ENCODE measurements at places on chromosomes 2 and 18.
A peak's percentile ranks its signal among the peaks of the same experiment; 100 is the strongest.

GRCh38 chr2:11389551-11390398, 45.3 kb upstream of the ROCK2 start:
- DNase-seq = no peak

GRCh38 chr18:79855147-79855933, 57.6 kb downstream of the KCNG2 start:
- DNase-seq = no peak

DNA sequence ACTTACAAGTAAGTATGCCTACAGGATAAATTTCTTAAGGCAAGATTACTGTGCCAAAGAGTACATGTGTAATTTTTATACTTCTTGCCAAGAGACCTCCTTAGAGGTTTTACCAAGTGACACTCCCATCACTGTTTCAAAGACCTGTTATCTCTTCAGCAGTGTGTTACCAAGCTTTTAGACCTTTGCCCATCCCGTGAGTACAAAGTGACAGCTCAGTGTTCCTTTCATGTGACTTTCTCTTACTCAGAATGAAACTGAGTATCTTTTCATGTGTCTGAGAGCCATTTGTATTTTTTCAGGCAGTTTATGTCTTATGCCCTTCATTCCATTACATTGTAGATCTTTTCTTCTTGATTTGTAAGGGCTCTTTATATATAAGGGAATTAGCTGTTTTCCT, 287.5 kb upstream of the SALL3 start:
- no peak for DNase-seq

DNA sequence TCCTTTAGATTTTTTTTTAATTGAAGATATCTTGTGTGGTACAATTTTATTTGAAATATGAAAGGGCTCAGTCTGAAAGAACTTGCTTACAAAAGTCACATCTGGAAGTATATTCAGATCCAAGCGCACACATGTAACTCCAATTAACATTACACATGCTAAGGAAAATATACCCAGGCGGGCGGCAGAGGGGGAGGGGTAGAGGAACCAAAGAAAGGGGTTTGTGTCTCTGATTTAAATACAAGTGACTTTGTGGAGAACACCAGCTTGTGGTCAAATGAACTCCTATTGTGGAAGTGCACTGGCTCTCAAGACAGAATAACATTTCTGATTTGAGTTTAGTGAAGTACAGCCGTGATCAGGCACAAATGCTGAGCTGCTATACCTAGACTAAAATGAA, 280.2 kb upstream of the SOX11 start:
- no peak for DNase-seq

GRCh38 chr2:110678457-110679336, 834 bp upstream of the BUB1 start:
- DNase-seq = no peak

GRCh38 chr18:76315722-76316230, 179.3 kb downstream of the ZNF516 start:
- DNase-seq = no peak

DNA sequence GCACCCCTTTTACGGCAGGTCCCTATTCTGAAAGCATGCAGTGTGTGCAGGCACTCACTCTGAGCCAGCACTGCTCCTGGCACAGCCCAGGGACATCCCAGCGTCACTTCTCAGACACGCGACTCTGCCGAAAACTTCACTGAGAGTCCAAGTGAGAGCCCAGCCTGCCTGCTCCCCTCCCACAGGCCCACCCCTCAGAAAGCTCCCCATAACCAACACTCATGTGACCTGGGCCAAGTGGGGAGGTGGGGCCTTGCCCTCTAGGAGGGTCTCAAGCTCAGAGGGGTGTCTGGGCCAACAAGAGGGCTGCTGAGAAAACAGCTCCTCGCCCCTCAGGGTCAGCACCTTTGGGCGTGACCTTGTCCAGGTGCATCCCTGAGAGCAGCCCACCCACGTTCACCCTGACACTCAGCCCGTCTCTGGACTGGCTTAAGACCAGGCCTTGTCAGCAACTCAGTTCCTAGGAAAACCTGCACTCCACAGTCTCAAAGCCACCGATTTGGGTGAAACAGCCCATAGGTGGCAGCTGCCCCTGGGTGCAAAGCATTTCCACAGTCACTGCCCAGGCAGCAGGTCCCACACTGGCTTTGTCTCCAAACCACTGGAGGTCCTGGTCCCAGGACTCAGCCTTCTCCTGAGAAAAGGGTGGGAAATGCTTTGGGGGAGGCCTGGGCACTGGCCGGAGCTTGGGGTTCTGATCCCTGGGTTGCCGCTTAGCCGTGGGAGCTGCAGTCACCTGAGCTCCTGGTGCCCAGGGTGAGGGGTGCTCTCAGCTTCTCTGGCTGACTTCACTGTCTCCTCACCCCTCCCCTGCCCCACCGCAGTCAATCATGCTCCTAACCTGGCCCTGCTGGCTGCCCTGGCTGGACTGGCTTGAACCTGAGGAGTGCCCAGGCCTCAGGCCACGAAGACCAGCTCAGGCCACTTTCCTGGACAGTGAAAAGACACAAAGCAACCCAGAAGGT, 209.6 kb downstream of the HDAC4 start:
- DNase-seq = no peak

GRCh38 chr2:98444436-98445176, at the start of gene INPP4A:
Gene INPP4A (plus strand): TSS chr2:98444858. CDS start chr2:98520049, 75,191 bp downstream.
- no peak for DNase-seq

- DNase-seq = no peak
Measured at GRCh38 chr18:61286867-61287266, 46.4 kb upstream of the CDH20 start.

DNA sequence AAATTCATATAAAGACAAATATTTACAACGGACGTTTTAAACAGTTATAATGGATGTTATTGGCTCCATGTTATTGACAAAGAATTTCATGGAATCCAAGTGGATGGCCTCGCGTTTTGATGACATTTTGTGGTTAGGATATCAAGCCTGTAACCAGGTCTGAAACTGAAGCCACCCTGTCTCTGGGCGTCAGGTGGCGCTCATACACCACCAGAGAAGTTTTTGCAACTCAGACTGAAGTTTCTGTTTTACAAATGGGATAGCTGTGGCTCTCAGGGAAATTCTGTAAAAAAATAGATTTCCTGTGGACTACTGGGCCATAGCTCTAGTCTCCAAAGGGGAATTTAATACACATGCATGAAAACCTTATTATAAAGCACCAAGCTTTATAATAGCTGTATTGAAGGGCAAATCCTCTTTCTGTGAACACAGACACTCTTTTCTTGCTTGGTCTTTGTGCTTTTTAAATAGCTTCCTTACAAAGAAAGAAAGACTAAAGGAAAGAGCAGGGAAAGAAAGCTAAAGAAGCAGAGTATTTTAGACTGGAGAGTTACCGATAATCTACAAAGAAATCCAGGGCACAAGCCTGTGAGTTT, 86.7 kb downstream of the C18orf54 start:
- DNase-seq = peak; percentile 45

GRCh38 chr2:165924946-165925345, 28.6 kb downstream of the TTC21B start:
- no peak for DNase-seq

- DNase-seq = no peak
Measured at GRCh38 chr2:16006537-16007166, 66.3 kb downstream of the MYCN start.

- DNase-seq = peak; percentile 33
Measured at GRCh38 chr2:213150315-213151097, 906 bp downstream of the IKZF2 start.

DNA sequence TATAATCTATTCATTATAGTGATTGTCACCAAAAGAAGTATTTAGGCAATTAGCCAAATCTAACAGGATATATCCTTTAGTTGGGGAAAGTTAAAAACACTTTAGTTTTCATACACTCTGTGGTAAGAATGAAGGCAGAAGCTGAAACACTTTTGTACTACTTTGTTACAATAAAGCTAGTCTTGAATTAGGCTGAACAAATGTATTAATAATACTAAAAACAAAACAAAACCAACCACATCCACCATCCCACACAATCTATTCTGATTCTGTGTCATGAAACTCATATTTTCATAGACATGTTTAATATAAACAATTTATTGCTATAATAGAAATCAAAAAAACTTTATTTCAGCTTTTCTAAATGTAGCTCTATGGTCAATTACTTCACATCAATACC, 508.8 kb downstream of the ZEB2 start:
- no peak for DNase-seq

DNA sequence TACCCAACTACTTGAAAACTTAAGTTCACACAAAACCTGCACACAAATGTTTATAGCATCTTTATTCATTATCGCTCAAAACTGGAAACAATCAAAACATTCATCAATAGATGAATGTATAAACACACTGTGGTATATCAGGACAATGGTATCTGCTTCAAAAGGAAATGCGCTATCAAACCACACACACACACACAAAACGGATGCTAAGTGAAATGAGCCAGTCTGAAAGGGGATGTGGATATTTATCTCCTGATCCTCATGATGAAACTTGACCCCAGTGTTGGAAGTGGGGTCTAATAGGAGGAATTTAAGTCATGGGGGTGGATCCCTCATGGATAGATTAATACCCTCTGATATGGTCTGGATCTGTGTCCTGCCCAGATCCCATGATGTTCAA, 22.0 kb downstream of the PDCL3 start:
- no peak for DNase-seq

GRCh38 chr2:25435421-25435820, 93.7 kb upstream of the DNMT3A start:
- no peak for DNase-seq

- DNase-seq = no peak
Measured at GRCh38 chr2:47429795-47430194, 26.8 kb downstream of the MSH2 start.

GRCh38 chr2:108829578-108830310, 43.2 kb downstream of the CCDC138 start:
- DNase-seq = no peak

- no peak for DNase-seq
Measured at GRCh38 chr2:101030866-101031554, 28.9 kb downstream of the RPL31 start.

GRCh38 chr2:232539298-232540231, at the start of gene CHRNG:
Gene CHRNG (plus strand): TSS chr2:232539692. CDS start chr2:232539748, 56 bp downstream.
- DNase-seq = no peak

DNA sequence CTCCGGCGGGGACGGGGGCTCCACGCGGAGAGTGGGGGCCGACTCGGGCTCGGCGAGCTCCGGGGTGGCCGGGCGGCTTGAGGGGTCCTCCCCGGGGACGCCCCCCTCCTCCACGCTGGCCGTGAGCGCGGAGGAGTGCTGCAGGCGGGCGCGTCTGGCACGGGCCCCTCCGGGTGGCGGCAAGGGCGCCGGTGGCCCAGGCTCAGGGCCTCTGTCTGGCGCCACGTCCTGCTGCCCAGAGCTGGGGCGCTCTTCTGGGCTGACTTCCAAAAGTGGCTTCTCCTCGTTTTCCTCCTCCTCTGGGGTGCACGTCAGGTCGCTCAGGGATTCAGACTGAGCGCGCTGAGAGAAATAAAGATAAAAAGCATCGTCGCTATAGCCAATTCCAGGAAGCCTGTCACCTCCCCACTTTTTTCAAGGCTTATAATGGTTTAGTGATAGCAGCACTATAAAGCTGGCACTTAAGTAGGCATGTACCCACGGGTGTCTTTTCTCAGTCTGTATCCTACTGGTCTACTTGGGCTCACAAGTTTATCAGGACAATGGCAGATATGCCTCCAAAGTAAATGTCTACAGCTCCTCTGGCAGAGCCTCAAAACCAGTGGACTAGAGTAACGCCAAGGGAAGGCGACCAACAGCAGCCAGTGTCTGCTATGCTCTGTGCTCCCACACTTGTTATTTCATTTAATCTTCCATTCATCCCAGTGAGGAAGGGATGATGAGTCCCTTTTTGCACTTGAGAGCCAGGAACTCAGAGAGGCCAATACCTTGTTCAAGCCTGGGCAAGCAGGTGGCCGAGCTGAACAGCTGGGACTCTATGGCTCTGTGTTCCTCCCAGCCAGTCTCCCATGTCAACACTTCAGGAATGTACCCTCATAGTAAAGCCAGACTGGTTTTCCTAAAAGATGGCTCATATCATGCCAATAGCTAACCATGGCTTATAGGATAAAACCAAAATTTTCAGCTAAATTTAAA, 92.6 kb upstream of the MGAT4A start:
- no peak for DNase-seq

DNA sequence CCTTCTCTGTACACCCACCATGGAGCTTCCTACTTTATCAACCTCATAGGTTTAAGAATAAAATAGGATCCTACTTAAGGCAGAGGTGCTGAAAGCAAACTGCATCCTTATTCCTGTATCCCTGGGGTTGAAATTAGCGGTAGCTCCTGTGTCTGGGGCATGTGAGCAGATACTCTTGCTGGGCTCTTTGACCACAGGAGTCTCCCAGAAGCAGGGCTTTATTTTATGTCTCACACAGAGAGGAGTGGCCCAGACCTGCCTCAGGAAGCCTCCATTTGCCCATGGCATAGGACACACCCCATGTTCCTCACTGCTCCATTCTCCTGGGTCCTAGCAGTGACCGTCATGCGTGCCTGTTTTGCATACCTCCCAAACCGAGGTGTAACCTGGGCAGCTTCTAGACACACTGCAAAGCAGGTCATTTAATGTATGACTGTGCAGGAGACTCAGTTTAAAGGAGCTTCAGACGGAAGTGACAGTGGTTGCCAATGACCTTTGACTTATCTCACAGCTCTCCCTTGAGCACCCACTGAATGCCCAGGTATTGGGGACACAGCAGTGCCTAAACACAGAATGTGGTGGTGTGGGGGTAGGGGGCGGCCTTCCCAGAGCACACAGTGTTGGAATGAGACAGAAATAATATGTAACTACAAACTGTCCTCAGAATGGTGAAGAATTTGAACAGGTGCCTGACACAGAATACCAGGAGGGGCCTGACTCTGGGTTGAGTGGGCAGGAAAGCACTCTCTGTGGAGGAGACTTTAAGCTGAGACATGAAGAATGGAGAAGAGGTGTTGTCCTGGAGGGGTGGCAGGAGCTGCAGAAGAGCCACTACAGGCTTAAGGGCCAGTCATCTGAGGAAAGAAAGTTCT, 3.7 kb downstream of the TMEM37 start:
- no peak for DNase-seq

- DNase-seq = no peak
Measured at GRCh38 chr2:9937968-9938367, 13.5 kb upstream of the GRHL1 start.

GRCh38 chr2:50952596-50952995, 79.3 kb downstream of the NRXN1 start:
- no peak for DNase-seq

DNA sequence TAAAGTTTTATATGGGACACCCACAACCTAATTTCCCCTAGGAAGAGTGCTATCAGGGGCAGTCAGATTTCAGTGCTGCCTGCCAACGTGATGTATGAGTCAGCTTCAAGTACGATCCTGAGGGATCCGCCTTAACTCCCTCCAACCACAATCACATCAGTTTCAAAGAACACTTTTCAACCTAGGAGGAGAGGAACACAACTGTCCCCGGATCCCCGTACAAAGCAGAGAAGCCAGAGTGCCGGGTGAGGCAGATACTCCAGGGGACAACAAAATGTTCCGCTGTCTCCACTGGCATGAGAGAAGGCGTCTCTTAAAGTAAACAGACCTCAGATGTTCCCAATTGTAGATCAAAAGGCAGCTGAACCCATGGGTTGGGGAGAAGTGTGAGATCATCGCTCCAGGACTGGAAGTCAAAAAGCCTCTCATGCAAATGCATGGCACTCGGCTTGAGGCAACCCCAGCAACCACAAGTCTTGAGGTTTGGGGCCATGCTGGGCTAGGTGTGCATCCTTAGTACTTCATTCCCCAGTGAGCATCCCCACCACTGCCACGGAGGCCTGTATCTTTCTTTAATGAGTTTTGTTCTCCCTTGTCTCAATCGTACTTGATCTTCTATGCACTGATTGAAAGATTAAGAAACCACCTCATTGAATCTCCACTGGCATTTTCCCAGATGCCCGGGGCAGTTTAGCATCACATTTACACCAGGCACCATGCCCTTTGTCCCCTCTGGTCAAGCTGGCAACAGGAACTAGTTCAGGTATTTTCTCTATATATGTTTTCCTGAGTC, 91.0 kb upstream of the CCBE1 start:
- DNase-seq = no peak

Data from iPS DF 19.7 (cell line).